ENCODE measurements at places on chromosomes 11 and 22.

GRCh38 chr11:123475469-123475868 lies 45.4 kb downstream of the GRAMD1B start:
- DNase-seq: no peak

DNA sequence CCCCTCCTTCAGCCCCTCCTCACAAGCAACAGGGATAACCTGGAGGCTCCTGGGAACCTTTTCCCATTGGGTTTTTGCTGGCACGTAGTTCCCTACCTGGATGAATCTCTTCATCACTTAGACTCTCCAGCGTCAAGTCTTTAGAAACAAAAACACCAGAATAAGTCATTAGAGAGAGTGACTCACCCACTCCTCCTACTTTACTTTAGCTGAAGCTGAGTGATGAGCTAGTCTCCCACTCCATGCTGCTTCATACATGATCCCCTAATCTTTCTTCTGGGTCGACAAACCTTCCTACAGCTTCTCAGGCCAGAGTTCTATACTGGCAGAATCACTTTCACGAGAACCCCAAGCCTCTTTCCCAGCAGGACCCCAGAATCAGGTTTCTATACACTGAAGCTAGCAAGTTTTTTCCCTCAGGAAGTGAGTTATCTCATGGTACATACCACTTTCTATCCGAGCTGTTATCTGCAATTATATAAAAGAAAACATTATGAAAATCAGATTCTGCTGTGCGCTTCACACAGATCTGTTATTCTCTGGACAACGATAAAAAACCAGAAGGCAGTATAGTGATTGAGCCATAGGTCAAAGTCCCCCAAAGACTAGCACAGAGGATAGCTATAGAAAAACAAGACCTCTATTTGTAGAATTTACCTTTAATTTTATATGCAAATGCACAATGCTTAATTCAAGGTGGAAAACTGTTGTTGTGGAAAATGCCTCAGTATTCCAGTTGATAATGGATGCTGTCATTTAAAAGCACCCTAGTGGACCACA lies 18.7 kb downstream of the DRICH1 start:
- DNase-seq: no peak

DNA sequence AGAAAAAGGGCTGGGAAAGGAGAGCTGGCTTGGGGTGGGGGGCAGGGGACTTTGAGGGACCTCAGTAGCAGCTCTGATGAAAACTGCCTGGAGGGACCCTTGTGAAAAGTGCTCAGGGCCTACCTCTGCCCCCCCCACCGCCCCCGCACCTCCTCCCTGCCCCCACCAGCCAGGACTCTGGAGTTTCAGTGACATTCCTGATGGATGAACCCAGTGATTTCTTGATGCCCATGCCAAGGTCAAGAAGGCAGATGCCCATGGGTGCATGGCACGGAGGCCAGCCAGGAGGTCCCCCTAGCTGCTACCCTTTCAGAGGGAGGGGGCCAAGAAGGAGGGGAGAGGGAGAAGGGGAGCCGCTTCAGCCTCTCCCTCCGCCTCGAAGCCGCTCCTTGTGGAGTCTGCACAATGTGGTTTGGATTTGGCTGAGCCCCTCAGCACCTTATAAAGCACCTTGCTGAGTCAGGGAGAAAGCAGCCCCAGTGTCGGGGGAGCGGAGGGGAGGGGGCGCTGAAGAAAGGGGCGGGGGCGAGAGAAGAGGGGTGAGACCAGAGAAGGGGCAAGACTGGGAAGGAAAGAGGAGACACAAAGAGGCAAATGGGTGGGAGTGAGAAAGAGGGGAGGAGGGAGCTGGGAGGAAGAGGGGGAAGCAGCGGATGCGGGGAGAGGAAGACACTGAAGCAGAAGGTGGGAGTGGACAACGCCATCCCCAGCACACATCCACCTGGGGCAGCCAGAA lies 2.1 kb upstream of the CLCF1 start:
- no peak for DNase-seq

GRCh38 chr11:13008625-13009475 lies at the start of gene RASSF10:
RASSF10 (plus strand) TSS chr11:13009316; CDS start chr11:13009577, 261 bp downstream.
- DNase-seq: no peak

- DNase-seq: no peak
Measured at GRCh38 chr11:86743223-86744118, 56.9 kb upstream of the PRSS23 start.

GRCh38 chr11:18729426-18729825 lies 3.4 kb upstream of the IGSF22 start:
- no peak for DNase-seq

DNA sequence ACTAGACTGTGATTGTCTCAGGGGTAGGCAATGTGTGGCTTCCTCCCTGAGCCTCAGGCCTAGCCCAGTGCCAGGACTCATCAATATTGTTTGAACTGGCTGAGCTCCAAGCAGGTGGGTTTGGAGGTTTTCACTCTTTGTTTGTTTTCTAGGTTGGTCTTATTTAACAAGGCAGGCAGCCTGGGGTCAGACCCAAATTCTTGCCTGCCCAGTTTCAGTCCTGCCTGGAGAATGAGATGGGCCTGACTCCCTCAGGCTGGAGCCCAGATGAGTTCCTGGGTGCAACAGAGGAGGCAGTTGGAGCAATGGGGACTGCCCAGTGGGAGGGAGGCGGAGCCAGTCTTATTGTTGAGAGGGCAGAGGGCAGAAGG lies 28.3 kb upstream of the TP53I11 start:
- DNase-seq: no peak

DNA sequence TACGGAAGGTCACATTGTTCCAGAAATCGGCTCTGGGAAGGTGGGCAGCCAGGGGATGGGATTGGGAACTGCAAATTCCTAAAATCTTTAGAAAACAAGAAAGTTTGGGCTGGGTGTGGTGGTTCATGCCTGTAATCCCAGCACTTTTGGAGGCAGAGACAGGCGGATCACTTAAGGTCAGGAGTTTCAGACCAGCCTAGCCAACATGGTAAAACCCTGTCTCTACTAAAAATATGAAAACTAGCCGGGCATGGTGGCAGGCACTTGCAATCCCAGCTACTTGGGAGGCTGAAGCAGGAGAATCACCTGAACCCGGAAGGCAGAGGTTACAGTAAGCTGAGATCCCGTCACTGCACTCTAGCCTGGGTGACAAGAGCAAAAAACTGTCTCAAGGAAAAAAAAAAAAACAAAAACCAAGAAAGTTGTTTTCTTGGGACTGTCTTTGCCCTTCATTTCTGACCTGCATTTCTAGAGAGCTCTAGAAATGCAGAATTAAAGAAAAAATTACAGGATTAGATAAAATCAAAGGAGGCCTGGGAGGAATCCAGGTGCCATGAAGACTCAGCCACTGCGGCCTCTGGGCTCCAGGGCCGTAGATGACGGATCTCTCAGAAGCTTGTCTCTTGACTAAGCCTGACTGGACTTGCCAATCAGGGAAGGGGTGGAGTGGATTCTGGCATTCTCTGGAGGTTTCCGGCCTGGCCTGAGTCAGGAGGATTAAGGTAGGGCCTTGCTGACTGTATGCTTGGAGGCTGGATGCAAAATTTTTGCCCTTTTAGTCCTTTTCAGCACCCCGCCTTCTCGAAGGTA lies 5.3 kb upstream of the MALAT1 start:
- DNase-seq: no peak

DNA sequence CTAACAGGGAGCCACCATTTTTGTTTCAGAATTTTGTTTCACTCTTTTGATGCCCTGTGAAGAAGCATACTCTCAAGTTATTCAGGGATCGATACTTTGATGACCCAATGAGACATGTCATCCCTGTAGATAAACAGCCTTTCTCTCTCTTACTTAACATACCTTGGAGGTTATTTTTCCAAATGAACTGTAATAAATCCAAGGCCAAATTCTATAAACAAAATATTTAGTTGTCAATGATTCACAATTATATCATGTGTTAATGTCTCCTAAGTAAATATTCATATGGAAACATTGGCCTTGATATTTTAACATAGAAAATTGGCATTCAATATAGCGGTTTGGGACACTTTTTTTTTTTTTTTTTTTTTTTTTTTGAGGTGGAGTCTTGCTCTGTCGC lies 97.5 kb downstream of the LUZP2 start:
- no peak for DNase-seq

DNA sequence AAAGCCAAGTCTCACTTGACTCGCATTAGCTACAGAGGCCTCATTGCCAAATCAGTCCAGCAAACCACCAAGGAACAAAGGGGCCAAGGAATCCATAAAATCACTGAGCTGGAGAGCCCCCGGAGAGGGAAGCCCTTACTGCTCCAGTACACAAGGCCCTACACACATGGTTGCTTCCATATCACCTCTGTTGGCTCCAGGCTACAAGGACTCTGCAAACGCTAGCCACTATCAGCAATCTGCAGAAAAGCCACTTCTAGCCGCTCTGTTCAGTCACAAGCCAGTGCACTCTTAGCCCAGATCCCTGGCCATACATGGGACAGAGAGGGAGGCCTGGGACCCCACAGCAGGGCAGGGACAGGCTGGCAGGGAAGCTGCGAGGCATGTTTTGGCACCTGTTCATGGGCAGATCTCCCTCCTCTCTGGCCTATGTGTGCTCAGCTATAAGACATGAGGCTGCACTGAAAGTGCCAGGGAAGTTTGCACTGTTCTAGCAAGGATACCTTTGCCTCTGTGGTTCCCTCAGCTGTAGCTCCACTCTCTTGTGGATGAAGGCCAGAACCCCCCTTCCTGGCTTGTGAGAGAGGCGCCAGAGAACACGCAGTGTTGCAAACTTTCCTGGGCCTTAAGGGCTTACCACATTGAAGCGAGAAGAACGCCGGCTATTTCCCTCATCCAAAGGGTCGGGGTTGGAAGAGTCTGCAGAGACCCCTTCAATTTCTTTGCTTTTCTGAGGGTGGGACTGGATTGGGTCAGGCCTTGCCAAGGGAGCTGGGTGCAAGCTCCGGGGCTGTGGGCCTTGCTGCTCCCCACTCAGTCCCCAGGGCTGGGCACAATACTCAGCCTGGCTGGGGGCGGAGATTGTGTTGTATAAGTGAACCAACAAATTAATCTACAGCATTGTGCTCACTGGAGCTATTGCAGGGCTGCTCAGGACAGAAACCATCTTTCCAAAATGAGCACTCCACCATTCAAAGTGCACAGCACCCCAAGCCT lies 108.7 kb upstream of the PITPNB start:
- DNase-seq: no peak

DNA sequence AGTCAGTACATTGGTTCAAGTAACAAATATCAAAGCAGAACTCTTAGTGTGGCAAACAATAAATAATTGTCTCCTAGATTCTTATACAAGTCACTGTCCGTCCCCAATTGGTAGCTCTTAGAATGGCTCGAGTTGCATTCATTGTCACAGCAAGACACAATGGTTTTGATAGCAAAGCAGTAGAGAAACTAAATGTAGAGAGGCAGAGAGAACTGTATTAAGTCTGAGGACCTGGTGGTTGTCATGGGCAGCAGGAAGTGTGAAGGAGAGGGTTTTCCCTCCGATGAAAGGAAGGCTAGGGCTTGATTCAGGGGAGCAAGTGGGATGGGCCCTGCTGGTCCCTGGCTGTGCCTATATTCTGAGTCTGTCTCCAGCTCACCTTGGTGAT lies 36.6 kb downstream of the RCOR2 start:
- no peak for DNase-seq

- no peak for DNase-seq
Measured at GRCh38 chr11:107711861-107712755, at the start of gene SLN. SLN (minus strand) TSS chr11:107712056.

GRCh38 chr22:48449466-48450187 lies 1378.0 kb downstream of the BRD1 start:
- DNase-seq: no peak

- DNase-seq: no peak
Measured at GRCh38 chr11:10641177-10641911, 52.2 kb downstream of the IRAG1 start.

DNA sequence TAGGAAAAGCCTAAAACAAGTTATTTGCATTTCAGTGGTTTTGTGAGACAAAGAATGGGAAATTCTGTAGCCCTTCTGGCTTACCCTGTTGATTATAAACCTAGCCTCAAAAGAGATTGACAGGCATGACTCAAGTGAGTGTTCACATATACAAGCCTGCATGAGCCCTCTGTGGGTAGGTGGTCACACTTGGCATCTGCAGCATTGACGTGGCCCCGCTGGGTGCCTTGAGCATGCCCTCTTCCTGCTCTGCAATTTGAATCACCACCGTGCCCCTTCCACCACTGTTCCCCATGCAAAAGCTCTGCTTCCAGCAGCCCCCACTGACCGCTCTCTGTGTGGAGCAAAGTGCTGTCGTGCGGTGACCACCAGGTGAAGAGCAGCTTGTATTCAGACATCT lies 21.0 kb upstream of the ADSL start:
- DNase-seq: peak; percentile 42

All from CD4-positive, alpha-beta T cell treated with Interferon alpha-2 for 1 hour (primary cell).